ENCODE measurements at places on chromosomes 11 and 22.

DNA sequence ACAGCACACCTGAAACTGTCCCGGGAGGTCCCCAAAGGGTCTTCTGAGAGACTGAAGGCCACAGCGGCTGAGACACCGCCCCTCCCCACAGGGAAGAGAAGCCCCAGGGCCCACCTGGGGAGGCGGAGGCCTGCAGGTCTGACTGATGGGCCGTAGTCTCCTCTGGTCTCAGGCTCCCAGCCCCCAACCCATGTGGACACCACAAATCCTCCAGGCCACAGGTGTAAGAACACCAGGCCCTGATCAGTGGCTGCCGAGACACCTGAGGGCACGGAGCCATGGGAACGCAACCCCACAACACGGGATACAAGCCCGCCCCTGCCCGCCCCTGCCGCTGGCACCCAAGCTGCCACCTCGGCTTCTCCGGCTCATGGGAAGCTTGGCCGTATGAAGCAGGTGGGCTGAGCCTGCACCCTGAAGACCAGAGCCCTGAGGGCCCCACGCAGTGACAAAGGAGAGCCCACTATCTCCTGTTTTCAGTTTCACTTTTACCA is 46.3 kb downstream of the BRD1 start:
- no peak for DNase-seq

GRCh38 chr11:26987731-26988130 is 6.2 kb upstream of the FIBIN start:
- no peak for DNase-seq

DNA sequence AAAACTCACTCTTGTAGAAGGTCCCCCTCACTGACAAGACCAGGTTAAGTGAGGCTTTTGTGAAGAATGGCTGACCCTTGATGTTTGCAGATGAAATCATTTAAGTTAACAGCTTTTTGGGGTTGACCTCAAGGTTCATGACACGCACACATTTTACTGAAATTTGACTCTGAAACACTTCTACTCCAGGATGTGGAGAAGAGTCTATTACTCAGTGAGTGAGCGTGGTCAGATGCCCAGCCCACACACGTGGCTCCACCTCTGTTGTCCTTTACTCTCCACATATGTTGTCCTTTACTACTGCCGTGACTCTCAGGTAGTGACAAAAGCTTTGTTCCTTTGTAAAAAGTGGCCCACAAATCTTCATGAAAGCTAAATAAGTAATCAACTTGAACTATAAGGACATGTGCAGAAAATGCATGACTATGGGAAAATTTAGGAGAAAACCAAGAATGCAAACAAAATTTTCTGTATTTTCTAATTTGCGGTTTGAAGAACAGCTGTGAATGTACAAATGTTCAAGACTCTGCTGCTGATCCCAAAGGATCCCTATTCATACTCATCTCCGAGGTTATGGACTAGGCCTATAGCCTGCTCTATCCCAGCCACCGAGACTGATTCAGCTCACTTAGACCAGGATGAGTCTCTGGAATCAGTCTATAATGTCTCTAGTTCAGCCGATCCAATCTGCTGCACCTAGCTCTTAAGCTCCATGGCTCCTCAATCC is 22.4 kb downstream of the XRRA1 start:
- DNase-seq, result peak; percentile 70

GRCh38 chr11:102573851-102574250 is 43.3 kb upstream of the MMP7 start:
- DNase-seq, result no peak

GRCh38 chr22:29150701-29151100 is 55.0 kb upstream of the EMID1 start:
- no peak for DNase-seq

DNA sequence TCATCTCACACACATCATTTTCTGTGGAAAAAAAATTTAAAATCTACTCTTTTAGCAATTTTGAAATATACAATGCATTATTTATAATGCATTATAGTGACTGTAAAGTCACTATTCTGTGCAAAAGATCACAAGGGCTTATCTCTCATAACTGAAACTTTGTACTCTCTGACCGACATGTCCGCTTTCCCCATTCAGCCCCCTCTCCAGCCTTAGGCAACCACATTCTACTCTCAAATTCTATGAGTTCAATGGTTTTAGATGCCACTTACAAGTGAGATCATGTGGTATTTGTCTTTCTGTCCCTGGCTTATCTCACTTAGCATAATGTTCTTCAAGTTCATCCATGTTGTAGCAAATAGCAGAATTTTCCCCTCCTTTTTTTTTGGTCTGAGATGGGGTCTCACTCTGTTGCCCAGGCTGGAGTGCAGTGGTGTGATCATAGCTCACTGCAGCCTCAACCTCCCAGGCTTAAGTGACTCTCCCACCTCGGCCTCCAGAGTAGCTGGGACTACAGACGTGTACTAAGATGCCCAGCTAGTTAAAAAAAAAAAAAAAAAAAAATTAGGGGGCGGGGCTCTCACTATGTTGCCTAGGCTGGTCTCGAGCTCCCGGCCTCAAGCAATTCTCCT is 44.5 kb downstream of the SYN3 start:
- no peak for DNase-seq

- DNase-seq, result no peak
Measured at GRCh38 chr11:97979741-97980140, 1041.0 kb upstream of the CNTN5 start.

DNA sequence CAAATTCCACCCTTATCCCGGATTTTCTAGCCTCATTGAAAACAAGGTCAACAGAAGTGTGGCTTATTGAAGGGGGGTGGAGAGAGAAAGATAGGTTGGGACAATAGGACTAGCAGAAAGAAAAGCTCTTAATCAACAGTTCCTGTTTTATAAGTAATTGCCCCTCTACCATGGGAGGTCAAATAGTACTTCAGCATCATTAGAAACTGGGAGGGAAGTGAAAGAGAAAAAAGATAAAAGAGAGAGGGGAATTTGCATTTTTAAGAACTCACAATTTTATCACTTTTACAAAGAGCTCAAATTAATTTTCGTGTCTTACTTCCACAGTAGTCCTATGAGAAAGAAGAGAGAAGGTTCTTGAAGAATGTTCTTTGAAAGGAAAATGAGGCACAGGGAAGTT is 89.2 kb downstream of the AMOTL1 start:
- DNase-seq, result no peak

DNA sequence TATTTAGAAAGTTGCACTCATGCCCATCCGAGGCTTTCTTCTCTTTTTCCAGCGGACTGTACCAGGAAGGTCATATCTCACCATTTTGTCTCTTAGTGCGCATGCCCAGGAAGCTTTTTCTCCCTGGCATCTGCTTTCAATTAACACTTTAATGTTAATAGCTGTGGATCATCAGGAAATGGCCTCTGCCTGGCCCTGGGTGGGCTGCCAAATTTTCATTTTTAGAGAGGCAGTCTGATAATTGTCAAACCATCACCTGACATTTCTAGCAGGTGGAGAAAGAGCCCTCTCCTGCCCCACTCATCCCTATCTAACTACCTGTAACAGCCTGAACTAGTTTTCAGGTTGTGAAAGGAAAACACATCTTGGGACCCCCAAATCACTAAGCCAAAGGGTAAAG is 257.4 kb upstream of the LRRC4C start:
- no peak for DNase-seq

- DNase-seq, result peak; percentile 89
Measured at GRCh38 chr11:123429913-123430720, at the start of gene GRAMD1B. Gene GRAMD1B (plus strand): TSS chr11:123430269. CDS start chr11:123430793, 524 bp downstream.

DNA sequence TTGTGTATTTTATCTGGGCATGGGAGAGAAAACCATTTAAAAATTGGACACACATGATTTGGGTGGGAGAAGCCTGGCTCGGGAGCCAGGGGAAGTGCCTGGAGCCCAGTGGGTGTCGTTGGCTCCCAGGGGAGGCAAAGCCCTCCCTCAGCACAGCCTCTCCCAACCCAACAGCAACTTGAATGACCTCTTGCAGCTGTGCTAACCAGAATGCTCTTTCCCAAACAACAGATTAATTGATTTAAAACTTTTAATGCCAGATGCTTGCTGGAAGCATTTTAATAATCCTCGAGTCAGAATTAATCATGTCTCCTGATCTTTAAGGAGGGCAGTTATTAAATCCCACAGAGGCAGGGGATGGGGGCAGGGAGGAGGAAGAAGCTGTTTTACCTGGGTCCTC is 401.6 kb downstream of the BUD13 start:
- no peak for DNase-seq

DNA sequence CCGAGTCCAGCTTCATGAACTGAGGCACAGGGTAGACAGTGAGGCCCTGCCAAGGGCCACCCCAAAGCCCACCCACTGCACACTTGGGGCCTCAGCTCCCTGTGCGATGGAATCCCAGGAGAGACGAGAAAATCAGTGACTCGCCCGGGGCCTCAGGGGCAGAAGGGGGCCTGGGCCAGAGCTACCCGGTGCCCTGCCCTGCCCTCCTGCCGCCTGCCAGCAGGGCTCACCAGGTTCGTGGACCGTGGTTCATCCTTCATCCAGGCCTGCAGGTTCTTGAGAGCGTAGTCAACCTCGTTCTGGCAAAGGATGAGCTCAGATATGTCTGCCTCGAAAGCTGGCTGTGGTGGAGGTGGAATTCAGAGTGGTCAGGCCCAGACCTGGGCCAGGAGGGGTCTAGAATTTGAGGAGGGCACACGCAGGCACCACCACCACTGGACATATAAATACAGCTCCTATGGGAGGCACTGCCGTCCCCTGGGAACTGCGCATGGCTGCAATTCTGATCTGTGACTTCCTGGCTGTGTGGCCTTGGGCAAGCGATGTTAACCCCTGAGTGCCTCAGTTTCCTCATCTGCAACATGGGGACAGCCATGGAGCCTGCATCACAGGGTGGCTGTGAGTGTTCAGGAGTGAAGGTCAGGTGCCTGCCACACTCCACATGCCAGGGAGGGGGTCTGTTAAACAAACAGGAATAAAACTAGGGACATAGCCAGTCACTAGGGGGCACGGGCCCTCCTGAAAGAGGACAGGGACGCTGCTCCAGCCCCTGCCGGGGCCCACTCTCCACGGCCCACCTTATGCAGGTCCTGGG is 7.5 kb downstream of the ALDH3B2 start:
- no peak for DNase-seq

GRCh38 chr11:115123641-115124040 is 380.6 kb downstream of the CADM1 start:
- no peak for DNase-seq

DNA sequence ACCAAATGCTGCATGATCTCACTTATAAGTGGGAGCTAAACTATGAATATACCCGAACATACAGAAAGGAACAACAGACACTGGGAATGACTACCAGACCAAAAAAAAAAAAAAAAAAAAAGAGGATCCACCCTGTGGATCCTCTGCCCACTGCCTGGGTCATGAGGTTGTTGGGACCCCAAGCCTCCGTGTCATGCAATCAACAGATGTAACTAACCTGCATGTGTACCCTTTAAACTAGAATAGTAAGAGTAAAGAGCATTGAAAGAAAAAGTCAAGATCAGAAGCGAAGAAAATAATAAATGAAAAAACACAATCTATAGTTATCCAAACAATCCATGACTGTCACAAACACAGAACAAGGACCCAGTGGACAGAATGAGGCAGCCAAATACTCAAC is 109.5 kb upstream of the TOP3B start:
- DNase-seq, result no peak

- DNase-seq, result no peak
Measured at GRCh38 chr22:22952531-22953280, 65.1 kb downstream of the IGLL5 start.

GRCh38 chr11:110835106-110835505 is 122.9 kb upstream of the ARHGAP20 start:
- DNase-seq, result no peak

- DNase-seq, result peak; percentile 20
Measured at GRCh38 chr22:22954656-22955055, 67.0 kb downstream of the IGLL5 start.

GRCh38 chr11:20213790-20214189 is 53.5 kb upstream of the DBX1 start:
- DNase-seq, result peak; percentile 2

- no peak for DNase-seq
Measured at GRCh38 chr11:71120471-71120896, 131.9 kb downstream of the SHANK2 start.

- DNase-seq, result no peak
Measured at GRCh38 chr22:44846726-44847275, 94.4 kb downstream of the ARHGAP8 start.

DNA sequence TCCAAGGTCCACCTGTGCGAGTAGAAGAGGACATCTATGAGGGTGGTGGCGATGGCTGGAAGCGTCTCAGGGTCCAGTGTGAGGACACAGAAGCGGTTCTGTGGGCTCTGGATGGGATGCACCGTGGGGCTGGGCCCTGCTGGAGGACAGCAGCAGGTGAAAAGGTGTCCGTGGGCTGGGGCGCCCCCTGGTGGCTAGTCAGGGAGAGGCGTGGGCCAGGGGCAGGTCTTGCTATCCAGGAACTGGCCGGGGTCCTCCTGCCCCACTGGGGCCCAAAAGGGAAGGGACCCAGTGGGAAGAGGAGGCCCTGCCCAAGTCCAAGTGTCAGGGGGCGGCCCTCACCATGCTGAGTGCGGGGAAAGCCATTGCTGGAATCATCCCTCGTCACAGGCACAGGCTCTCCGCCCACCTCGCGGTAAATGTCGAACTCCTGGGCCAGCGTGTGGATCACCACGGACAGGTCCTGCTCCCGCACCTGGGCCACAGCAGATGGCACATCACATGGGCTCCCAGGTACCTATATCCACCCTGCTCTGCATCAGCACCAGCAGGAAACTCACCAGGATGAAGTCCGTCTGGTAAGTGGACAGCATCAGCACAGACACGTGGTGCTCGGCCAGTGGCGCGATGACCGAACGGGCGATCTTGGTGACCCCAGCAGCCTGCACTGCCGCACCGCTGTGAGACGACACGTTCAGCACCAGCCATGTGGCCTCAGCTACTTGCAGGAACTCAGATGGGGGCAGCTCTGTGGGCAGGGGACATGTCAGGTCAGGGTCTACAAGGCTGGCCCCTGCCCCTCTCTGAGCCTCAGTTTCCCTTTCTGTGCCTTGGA is 2.3 kb downstream of the CASTOR1 start:
- DNase-seq, result peak; percentile 90

GRCh38 chr22:24355574-24355973 is 71.8 kb upstream of the ADORA2A start:
- DNase-seq, result no peak

DNA sequence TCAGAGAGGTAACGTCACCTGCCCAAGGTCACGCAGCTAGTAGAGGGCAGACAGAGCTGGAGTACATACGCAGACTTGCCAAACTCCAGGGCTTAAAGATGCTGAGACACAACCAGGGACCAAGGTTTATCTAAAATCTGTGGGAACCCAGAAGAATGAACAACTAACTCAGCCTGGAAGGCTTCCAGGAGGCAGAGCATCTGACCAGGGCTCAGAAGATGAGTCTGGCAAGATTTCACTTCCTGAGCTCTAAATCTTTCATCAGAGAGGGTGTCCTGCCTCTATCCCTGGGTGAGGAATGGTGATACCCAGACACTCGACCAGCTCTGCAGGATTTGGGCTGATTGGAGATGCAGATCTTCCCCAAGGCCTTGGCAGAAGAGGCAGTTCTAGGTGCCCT is 9.1 kb downstream of the GAL3ST1 start:
- no peak for DNase-seq

DNA sequence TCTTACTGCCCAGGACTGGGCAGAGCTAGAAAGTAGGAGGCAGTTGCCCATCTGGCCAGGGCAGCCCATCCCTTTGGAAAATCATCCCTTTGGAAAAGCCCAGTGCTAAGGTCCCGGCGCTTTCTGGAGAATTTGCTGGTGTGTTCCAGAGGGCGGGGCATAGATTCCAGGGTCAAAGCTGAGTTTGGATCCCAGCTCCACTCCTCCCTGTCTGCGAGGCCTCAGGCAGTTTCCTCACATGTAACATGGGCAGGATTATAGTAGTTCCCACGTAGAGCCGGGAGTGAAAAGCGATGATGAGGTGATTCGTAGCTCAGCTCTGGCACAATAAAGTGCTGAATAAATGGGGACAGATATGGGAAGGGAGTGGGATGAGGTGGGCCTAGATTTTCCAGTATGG is 31.4 kb upstream of the LRRC10B start:
- no peak for DNase-seq

- no peak for DNase-seq
Measured at GRCh38 chr11:113276466-113276865, 37.9 kb upstream of the TTC12 start.
